ENCODE measurements at places on chromosomes 2 and 18.

GRCh38 chr2:99066075-99066958 lies 75.2 kb upstream of the C2orf15 start:
- DNase-seq, result peak; percentile 53

GRCh38 chr2:185785851-185786473 lies 47.4 kb downstream of the FSIP2 start:
- DNase-seq, result no peak

GRCh38 chr2:112137516-112138158 lies 548 bp upstream of the FBLN7 start:
- peak; percentile 30 for DNase-seq

- DNase-seq, result no peak
These were observed 20.8 kb upstream of the C2orf74 start for GRCh38 chr2:61141151-61141550.

DNA sequence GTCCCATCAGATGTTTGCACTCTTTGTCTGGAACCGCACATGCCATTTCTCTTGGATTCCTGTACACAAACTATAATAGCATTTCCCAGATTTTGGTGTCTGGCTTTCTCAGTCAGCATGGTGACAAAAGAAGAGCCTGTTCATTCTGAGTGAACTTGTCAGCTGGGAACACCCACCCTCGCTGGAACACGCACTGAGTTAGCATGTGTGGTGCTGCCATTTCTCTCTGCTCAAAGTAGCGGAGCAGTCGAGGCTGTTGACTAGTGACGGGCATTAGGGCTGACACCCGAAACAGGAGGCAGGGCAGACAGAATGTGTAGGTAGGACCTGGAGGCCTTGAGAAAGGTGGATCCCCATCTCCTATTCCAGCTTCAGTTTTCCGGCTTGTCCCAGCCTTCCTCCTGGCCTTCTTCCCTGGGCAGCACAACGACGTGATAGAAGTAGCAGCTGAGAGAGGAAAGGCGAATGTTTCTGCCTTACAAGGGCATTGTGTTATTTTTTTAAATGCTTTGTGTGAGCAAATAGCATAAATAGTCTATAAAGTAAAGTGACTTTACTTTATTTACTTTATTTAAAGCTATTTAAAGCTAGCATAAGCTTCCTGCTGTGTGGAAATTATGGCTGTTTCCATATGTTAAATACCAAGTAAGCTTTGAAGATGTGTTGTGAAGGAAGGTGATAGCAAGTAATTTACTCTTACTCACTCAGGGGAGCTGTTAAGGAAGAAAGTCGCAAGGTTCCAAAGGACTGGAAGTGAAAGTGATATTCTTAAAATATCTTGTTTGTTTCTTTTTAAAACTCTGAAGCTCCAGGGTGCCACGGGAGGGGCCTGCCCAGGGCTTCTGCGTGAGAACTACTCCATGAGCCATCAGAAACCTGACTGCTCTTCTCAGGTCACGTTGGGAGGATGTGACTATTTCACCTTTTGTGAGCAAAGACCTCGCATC lies 272.6 kb downstream of the NEDD4L start:
- DNase-seq, result no peak

- peak; percentile 23 for DNase-seq
These were observed 219.9 kb downstream of the TMX3 start for GRCh38 chr18:68494802-68495581.

All from kidney (tissue), 22 donors.